ENCODE measurements at places on chromosomes 16 and 17.

DNA sequence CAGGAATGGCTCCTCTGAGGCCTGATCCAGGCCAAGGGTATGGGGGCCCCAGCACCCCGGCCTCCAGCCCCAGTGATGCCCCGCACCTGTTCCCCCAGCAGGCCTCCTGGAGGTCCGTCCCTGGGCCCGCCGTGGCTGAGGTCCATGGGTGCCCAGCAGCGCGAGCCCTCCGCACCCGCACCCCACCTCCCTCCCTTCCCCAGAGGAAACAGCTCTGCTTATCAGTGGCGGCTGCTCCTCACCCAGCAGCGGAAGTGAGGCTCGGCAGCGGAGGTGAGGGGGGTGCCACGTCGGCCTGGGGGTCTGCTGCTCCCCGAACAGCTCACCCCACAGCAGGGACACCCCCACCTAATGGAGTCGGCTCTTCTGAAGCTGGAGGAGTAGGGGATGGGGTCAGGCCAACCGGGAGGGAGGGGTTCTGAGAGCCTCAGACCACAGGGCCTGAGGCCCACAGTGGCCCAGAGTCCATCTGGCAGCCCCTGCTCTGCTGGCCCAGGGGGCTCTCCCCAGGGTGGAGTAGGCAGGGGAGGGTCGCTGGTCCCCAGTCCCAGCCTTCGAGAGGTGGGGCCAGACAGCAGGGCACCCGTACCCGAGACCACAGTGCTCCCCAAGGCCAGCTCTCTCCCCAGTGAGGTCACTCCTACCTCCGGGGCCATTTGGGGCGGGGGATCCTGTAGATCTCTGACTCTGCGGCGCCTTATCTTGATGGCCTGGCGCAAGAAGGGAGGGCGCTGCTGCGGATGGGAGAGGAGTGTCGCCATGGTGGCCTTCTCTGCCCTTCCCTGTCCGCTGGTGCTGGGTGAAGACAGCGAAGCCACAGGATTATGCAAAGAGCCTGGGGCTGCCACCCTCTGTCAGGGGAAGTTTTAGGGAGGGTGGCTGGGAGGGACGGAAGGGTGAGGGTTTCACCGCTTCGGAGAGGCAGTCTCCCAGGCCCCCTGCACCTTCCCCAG is at the start of gene UNC13D:
UNC13D (minus strand) TSS at position 828 of the 953 bp plus-strand sequence; CDS start at position 761, 67 bp downstream.
- no peak for DNase-seq

GRCh38 chr17:72397223-72397667 is 276.4 kb downstream of the SOX9 start:
- no peak for DNase-seq

DNA sequence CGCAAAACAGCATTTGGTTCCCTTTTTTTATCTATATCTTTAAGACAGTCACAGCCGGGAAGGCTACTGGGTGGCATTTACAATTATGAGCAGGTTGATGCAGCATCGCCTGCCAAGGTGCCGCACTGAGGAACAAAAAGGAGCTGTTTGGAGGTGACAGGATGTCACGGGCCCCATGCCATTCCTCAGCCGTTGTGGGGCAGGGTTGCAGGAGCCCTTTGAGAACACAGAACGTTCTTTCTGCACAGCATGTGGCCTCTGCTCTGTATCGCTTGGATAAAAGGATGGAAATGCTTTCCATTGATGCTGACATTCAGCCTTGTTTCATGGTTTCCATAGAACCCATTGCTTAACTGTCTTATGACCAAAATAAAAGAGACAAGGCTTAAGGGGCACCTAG is 141.9 kb upstream of the CDH5 start:
- DNase-seq: no peak

GRCh38 chr17:34378664-34379101 is 15.7 kb upstream of the CCL1 start:
- DNase-seq: no peak

DNA sequence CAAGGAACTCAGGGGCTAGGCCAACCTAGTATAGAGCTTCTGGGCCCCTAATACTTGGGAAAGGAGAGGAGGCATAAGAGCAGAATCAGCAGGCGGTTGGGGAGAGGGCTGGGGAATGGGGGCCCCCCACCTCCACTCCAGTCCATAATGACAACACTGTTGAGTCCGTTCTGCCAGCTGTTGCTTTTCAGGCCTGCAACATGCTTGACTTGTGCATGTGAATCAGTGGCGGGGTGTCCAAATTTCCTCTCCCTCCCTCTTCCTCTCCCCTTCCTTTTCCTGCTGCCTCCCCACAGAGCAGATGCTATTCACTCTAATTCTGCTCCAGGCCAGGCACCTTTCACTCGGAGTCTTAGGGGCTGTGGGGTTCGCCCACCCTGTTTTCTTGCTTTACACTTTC is 31.7 kb downstream of the SGSM2 start:
- DNase-seq: no peak

- DNase-seq: no peak
Measured at GRCh38 chr17:15368600-15368999, 27.2 kb upstream of the TEKT3 start.

DNA sequence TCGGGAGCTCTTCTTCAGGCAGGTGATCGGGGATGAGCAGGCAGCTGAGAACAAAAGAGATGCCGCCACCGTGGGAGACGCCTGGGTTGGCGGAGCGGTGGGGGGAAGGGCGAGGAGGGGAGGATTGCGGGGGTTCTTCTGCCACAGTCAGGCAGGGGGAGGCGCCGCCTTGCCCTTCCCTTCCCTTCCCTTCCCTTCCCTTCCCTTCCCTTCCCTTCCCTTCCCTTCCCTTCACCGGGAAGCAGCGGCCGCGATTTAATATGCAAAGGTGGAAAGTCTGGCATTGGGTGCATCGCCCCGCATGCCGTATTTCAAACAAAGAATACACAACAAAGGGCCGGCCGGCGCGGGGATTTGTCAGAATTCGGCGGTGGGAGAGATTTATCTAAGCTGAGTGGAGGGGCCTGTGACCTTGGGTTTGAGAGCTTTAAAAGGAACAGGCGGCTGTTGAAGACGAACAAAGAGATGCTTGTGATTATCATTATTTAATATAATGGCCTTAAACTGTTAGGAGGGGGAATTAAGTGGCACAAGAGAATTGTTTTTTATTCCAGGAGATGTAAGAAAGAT is 262.3 kb upstream of the TNRC6C start:
- DNase-seq: no peak

DNA sequence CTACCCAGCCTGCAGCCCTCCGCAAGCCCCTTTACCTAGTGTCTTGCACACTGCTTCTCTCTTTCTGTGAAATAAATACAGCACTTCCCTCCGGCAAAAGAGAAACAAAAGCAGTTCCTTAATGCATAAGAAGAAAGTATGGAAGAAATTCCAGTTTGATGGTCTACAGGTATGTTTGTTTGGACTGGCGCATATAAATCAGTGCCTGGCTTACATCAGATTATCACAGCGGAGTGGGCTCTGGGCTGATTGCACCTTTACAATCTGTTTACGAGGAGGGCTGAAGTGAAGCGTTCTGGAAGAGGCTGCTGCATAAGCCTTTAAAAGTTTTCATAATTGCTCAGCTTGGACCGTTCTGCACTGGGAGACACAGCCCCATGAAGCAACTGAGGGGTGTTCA is 153.5 kb upstream of the FOXF1 start:
- no peak for DNase-seq

GRCh38 chr17:47733674-47734410 is 806 bp downstream of the TBX21 start:
- DNase-seq: no peak

DNA sequence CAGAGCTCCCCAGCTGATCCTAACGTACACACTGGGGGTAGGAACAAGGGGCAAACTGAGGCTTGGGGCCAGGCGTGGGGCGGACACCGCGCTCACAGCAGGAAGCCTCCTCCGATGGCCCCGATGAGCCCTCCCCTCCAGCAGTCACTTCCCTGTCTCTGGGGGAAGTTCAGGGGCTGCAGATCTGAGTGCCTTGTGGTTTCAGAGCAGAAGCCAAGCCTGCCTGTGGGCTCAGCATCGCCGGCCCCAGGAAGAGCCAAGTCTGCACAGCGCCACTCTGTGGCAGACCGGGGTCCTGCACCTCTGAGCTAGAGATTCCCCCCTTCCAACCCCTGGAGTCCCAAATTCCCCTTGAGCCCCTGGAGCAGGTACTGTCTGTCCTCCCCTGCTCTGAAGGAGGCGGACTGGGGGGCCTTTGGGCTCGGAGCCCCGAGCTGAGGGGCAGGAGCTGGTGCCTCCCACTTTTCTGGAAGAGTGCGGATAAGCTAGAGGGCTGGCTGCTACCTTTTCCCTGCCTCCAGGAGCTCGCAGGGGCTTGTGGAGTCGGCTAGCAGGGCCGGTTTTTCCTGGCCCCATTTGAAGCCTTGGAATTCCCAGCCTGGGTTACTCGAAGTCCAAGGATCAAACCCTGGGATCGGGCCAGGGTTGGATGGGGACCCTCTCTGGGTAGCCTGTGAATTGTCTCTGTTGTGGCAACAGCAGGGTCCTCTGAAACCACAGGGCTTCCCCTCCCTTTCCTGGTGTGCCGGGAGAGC is 2.9 kb downstream of the GSE1 start:
- peak; percentile 81 for DNase-seq

DNA sequence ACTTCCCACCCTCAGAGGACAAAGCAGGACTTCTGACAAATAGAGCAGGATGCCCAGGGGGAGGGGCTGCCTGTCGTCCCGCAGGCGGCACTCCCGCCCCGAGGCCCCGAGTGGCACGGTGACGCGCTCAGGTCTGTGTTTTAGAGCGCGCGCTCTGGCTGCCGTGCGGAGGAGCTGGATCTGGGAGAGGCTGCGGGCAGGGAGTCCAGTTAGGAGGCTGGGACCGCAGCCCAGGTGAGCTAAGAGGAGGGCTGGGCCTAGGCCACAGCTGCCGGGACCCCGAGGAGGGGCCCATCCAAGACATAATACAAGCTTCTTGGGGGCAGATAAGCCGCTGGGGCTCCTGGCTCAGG is 6.4 kb downstream of the DOC2A start:
- no peak for DNase-seq

DNA sequence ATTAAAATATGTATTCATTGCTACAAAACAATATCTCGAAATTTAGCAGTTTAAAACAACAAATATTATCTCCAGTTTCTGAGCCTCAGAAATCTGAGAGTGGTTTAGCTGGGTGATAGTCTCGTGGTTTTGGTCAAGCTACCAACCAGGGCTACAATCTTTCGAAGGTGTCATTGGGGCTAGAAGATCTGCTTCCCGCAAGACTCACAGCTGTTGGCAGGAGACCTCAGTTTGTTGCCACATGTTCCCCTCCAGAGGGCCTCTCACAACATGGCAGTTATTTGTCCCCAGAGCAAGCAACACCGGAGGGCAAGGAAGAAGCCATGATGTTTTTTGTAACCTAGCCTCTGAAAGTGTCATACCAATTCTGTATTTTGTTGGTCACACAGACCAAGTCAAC is 12.0 kb upstream of the BCAS3 start:
- no peak for DNase-seq

- DNase-seq: no peak
Measured at GRCh38 chr16:29736764-29737163, 9.0 kb downstream of the C16orf54 start.

- peak; percentile 27 for DNase-seq
Measured at GRCh38 chr16:67430977-67431774, at the start of gene HSD11B2. Gene HSD11B2 (plus strand): TSS chr16:67431121. CDS start chr16:67431249, 128 bp downstream.

DNA sequence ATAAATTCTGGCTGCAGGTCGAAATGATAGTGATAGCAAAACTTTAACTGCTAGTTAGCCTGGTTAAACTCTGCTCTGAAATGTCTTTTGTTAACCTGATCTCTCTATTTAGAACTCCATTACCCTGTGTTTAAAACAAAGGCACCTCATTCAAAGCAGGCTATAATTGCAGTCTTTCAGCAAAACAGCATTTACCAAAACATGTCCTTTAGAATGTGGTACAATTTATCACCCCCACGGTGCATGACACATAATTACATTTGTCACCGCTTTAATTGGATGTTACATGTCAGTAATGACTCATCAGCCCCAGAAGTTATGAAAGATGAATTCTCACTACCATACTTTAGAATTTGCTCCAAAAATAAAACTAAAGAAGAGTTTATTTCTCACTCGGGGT is 295.4 kb downstream of the TOX3 start:
- no peak for DNase-seq

DNA sequence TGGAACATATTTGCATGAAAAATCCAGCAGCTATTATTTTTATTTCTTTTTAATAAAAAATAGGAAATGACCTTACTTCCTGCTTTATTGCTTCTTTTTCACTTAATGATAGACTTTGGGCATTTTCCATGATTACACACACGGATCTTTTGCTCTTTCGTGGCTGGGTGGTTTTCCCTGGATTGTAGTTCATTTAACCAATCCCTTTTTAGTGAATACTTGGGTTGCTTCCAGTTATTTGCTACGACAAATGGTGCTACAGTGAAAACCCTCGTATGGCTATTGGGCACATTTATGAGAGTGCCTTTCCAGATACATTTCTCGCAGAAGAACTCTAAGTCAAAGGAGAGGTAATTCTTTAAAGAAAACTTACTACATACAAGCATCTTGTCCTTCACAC is 38.6 kb downstream of the FOXL1 start:
- no peak for DNase-seq

GRCh38 chr17:39118674-39119419 is 32.6 kb downstream of the PLXDC1 start:
- no peak for DNase-seq

DNA sequence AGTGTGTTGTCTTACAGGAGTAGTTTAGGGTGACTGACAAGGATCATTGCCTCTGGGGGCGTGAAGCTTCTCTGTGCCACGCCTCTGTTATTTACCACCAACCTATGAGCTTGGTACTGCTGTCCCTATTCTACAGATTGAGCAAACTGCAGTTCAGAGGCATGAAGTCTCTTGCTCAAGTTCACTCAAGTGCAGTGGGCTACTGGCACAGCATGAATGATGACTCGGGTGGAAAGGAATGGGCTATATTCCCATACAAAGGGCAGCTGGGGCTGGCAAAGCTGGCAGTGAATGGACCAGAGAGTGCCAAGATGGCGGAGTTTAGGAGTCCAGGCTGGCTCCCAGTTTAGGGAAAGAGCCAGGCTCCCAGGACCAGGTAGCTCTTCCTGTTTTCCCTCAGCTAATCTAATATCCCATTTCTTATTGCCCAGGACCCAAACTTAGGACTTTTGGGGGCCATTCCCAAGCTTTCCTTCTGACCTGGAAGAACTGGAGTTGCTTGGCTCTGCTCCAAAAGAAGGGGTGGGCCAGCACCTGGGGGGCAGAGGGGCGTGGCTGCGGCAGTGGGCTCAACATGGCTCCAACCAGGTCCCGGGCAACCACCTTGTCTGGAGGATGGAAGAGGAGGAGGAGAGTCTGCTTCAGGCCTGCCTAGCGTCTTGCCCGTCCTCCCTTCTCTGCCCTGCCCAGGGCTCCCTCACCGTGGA is 12.9 kb downstream of the PLK1 start:
- DNase-seq: no peak

- DNase-seq: no peak
Measured at GRCh38 chr17:49955157-49955556, 13.8 kb upstream of the DLX4 start.

DNA sequence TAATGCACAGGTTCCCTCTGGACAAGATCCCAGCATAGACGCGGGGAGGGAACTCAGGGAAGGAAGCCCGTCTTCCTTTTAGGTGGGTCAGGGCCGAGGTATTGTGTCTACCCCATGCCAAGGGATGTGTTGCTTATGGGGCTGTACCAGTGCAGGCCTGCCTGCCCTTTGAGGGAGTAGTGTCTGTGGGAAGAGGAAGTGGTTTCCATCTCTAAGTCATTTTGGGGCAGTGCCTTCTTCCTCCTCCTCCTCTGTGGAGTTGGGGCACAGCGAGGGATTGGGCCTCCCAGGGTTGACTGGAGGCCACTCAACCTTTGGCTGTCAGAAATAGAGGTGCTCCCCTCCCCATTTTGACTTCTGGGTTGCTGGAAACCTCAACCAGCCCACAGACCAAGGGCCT is 26.5 kb downstream of the GJD3 start:
- DNase-seq: no peak

GRCh38 chr17:82893779-82894178 is 54.0 kb upstream of the ZNF750 start:
- DNase-seq: no peak
